ENCODE measurements at places on chromosomes 3 and 15. TPM values are rescaled to one million over a fixed set of nuclear protein-coding genes. Genes with fewer than 3 reads are reported as not detected.

ZPLD1 gene
- 14.2 TPM for total RNA-seq

BLM gene
- 1.2 TPM for total RNA-seq

GOLGA6D gene
- 0.12 TPM for total RNA-seq

ACP3 gene
- 2.1 TPM for total RNA-seq
